ENCODE measurements at places on chromosomes 11 and 22. TPM values are rescaled to one million over a fixed set of nuclear protein-coding genes. Genes with fewer than 3 reads are reported as not detected.

Gene SSTR3
- not detected for total RNA-seq

Gene MOV10L1
- total RNA-seq: not detected

Gene ANO9
- 0.88 TPM for total RNA-seq

Gene MRPL23
- 144 TPM for total RNA-seq

Gene AMBRA1
- 16.2 TPM for total RNA-seq

Gene TMEM45B
- not detected for total RNA-seq

Gene GRM5
- total RNA-seq: not detected

Gene ANO5
- total RNA-seq: 1.6 TPM

Gene XPNPEP3
- total RNA-seq: 8.2 TPM

Gene GSTT2
- not detected for total RNA-seq

Gene BACE1-AS
- 2.1 TPM for total RNA-seq

Gene LMO1
- 2.6 TPM for total RNA-seq

Gene C11orf42
- not detected for total RNA-seq

Gene NRGN
- 6.1 TPM for total RNA-seq

Gene SCGB1C1
- not detected for total RNA-seq

Gene CD6
- total RNA-seq: not detected

Gene IL18
- total RNA-seq: 107 TPM

Gene CBL
- total RNA-seq: 9.4 TPM

Gene KCTD14
- total RNA-seq: 2.0 TPM

Gene FJX1
- 39.3 TPM for total RNA-seq

Gene SDHAF2
- 44.8 TPM for total RNA-seq

Gene OR6T1
- not detected for total RNA-seq

Gene CDKN1C
- total RNA-seq: 3.3 TPM

Gene CRYAB
- 13.0 TPM for total RNA-seq

Gene CHRM1
- 0.06 TPM for total RNA-seq

Gene NAV2
- 26.2 TPM for total RNA-seq

Gene FGF4
- total RNA-seq: not detected

Gene OR51I1
- not detected for total RNA-seq

Gene CD248
- total RNA-seq: not detected

Gene MPEG1
- not detected for total RNA-seq

Gene CTSW
- 0.10 TPM for total RNA-seq

Gene MS4A4A
- total RNA-seq: not detected

Gene NPTXR
- total RNA-seq: 9.1 TPM

Gene DDI1
- total RNA-seq: not detected

Gene GNAZ
- total RNA-seq: 1.9 TPM

Gene TRIM22
- total RNA-seq: 0.58 TPM

Gene GCAT
- 2.4 TPM for total RNA-seq

Gene RAC2
- total RNA-seq: 0.43 TPM

Gene SLC6A5
- not detected for total RNA-seq

Gene ABCG4
- 0.36 TPM for total RNA-seq

Gene C11orf71
- total RNA-seq: 5.4 TPM
